Testis (tissue), 5 donors: ENCODE measurements at places on chromosomes 12 and 14.

DNA sequence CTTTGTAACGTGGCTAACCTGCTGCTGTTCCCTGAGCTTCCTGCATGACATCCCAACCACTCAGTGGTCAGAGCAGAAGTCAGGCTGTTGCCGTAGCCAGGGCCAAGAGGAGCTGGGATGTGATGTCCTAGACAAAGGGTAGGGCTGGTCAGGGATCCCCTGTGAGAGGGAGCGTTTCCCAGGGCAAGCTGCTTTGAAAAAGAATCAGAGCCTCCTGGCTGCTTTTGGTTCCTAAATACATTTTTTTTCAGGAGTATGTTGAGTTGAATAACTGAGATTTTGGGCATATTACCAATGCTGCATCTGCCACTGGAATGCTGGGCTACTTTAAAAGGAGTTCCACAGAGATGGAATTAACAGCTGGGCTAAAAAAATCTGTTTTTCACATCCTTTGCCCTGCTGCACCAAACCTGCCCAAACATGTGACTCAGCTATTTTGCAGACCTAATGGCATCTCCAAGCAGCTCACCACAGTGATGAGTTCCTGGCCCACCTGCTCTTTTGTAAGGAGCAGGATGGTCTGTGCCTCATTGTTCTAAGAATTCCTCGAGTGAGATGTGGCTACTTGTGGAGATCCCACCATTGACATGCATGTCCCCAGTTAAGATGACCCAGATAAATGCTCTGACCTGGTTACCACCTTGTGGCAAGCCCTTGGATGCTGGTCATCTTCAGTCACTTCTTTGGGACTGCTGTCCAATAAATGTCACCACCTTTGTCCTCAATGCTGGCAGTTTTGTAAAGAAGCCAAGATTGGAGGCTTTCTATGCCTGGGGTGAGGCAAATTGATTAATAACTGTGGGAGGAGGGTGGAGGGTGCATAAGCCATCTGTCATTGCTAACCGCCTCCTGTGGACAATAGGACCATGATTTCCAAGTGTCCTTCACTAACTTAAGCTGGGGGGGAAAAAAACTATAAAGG, 24.1 kb downstream of the ANKRD13A start:
- H3K4me1 ChIP-seq, result no peaks in the 10 kb centered on the region
- H3K27me3 ChIP-seq, result no peaks in the 10 kb centered on the region
- H3K36me3 ChIP-seq, result no peaks in the 10 kb centered on the region
- no peak for DNase-seq
- H3K4me3 ChIP-seq, result no peak overlapping the region

DNA sequence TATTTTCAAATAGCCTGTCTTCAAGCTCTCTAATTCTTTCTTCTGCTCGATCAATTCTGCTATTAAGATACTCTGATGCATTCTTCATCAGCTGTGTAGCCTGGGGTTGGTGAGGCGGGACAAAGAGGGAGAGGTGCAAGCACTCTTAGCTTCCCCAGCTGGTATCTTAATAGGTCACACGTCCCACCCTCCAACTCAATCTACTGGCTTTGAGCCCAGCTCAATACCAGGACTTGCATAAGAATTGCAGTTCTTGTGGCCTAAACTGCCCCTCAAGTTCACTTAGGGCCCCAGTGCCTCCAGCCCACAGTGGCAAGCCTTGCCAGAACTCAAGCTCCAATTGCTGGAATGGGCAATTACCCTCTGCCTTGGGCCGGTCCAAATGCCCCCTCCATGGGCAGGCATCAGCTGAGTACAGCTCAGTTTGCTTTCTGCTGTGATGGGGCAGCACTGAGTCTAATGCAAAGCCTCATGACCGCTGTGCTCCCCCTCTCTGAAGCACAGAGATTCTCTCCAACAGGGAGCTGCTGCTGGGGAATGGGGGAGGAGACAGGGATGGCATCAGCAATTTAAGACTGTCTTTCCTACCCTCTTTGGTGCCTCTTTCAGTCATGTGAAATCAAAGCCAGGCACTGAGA, 5.6 kb upstream of the SPATA7 start:
- H3K4me1 ChIP-seq, result peaks cover 3% of the 10 kb centered on the region
- no peak for DNase-seq
- no peaks in the 10 kb centered on the region for H3K36me3 ChIP-seq
- no peaks in the 10 kb centered on the region for H3K27me3 ChIP-seq
- H3K4me3 ChIP-seq, result no peak overlapping the region
- H3K27ac ChIP-seq, result no peak overlapping the region

- no peak overlapping the region for H3K4me3 ChIP-seq
- DNase-seq, result no peak
- no peaks in the 10 kb centered on the region for H3K4me1 ChIP-seq
- no peak overlapping the region for H3K27ac ChIP-seq
- H3K36me3 ChIP-seq, result no peaks in the 10 kb centered on the region
These were observed 276.9 kb downstream of the CACNA1C start for GRCh38 chr12:2329661-2330210.

DNA sequence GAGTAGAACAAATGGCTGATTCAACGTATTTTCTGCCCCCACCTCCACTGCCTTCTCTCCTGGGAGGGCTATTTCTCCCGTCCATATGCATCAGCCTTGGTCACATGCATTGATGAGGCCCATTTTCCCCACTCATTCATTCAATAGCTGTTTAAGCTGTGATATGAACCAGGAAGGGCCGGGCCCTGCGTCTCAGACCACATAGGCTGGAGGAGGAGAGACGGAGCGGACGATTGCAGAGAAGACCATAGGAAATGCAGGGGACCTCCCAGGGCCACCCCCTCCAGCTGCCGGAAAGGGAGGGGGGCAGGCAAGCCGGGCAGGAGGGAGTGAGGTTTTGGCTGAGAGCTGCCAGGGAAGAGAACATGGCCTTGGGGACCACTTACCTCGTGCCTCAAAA, 104.4 kb upstream of the TMEM132D start:
- no peak for DNase-seq
- H3K27me3 ChIP-seq, result no peaks in the 10 kb centered on the region
- H3K4me1 ChIP-seq, result no peaks in the 10 kb centered on the region
- no peak overlapping the region for H3K27ac ChIP-seq
- no peak overlapping the region for H3K4me3 ChIP-seq

DNA sequence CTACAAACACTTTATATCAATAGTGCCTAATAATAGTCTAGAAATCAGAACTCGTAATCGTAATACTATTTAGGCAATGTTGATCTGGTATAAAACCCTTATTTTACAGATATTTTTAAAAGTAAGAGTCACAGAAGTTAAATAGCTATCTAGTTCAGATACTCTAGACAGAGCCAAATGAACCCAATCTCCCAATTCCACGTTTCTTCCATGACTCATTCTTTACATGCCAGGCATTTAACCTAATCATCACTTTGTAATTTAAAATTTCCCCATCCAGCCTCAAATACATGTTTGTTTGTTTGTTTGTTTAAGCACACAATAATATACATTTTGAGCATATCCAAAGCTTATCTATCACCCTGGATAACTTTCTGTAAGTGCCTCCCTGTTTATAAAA, 36.4 kb upstream of the GARIN6 start:
- H3K27ac ChIP-seq, result no peak overlapping the region
- no peaks in the 10 kb centered on the region for H3K4me1 ChIP-seq
- no peak overlapping the region for H3K4me3 ChIP-seq
- no peak for DNase-seq
- H3K36me3 ChIP-seq, result no peaks in the 10 kb centered on the region
- H3K27me3 ChIP-seq, result no peaks in the 10 kb centered on the region

DNA sequence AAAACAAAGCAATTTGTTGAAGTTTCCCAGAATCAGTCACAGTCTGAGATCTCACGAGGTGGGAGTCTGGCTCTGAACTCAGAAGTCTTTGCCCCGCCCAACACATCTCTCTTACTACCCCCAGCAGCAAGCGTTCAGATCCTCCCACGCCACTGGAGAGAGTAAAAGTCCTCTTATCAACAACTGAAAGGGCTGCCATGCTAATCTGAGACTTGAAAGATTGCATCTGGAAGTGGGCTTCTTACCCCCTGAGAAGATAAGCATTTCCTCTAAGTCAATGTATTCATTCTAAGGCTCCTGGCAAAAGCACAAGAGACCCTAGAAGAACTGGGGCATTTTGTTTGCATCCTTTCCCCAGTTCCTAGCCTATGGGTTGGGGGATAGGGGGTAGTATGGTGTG, 34.1 kb upstream of the STON2 start:
- peaks cover 16% of the 10 kb centered on the region for H3K4me1 ChIP-seq
- no peaks in the 10 kb centered on the region for H3K36me3 ChIP-seq
- no peak overlapping the region for H3K27ac ChIP-seq
- no peak for DNase-seq

- H3K4me1 ChIP-seq, result peaks cover 31% of the 10 kb centered on the region
- no peak for DNase-seq
- H3K27ac ChIP-seq, result no peak overlapping the region
- H3K36me3 ChIP-seq, result no peaks in the 10 kb centered on the region
- no peak overlapping the region for H3K4me3 ChIP-seq
- H3K27me3 ChIP-seq, result no peaks in the 10 kb centered on the region
These were observed 14.3 kb downstream of the XRCC3 start for GRCh38 chr14:103700753-103701490.

DNA sequence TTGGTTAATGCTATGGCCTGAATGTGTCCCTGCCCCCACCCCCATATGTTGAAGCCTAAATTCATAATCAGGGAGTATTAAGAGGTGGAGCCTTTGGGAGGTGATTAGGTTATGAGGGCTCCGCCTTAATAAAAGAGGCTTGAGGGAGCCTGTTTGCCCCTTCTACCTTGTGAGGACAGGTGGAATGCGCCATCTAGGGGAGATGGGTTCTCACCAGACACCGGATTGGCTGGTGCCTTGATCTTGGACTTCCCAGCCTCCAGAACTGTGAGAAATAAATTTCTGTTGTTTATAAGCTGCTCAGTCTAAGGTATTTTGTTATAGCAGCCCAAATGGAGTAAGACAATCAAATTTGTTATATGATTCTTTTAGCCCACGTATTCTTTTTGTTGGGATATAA, 148.3 kb downstream of the PTCSC3 start:
- DNase-seq, result no peak
- H3K4me3 ChIP-seq, result no peak overlapping the region
- H3K27me3 ChIP-seq, result no peaks in the 10 kb centered on the region
- no peak overlapping the region for H3K27ac ChIP-seq

GRCh38 chr12:38906482-38907200, 1.2 kb upstream of the CPNE8 start:
- H3K4me1 ChIP-seq, result peaks cover 6% of the 10 kb centered on the region
- H3K4me3 ChIP-seq, result peak overlapping the region; percentile 65
- peak overlapping the region; percentile 91 for H3K27ac ChIP-seq
- no peaks in the 10 kb centered on the region for H3K36me3 ChIP-seq
- peak; percentile 88 for DNase-seq
